ENCODE measurements at places on chromosomes 1 and 21.

- peak; percentile 78 for DNase-seq
These were observed at the start of gene NID1 for GRCh38 chr1:236064674-236065508. Gene NID1, minus strand, starts transcription at chr1:236065090. Its CDS starts 11 bp downstream, at chr1:236065079.

DNA sequence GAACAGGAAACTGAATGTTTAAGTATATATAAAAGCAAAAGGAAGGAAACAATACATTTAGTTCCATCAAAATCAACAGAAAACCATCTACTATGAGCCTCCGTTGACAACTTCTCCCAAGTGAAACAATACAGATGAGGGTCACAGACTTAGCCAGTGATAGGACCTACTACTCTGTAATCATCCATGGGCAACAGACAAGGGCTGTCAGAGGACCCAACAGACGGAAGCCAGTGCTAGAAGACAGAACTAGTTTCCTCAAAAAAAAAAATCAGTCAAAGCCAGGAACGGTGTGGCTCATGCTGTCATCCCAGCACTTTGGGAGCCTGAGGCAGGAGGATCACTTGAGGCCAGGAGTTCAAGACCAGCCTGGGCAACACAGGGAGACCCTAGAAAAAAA lies 20.6 kb downstream of the RERE start:
- DNase-seq, result no peak

DNA sequence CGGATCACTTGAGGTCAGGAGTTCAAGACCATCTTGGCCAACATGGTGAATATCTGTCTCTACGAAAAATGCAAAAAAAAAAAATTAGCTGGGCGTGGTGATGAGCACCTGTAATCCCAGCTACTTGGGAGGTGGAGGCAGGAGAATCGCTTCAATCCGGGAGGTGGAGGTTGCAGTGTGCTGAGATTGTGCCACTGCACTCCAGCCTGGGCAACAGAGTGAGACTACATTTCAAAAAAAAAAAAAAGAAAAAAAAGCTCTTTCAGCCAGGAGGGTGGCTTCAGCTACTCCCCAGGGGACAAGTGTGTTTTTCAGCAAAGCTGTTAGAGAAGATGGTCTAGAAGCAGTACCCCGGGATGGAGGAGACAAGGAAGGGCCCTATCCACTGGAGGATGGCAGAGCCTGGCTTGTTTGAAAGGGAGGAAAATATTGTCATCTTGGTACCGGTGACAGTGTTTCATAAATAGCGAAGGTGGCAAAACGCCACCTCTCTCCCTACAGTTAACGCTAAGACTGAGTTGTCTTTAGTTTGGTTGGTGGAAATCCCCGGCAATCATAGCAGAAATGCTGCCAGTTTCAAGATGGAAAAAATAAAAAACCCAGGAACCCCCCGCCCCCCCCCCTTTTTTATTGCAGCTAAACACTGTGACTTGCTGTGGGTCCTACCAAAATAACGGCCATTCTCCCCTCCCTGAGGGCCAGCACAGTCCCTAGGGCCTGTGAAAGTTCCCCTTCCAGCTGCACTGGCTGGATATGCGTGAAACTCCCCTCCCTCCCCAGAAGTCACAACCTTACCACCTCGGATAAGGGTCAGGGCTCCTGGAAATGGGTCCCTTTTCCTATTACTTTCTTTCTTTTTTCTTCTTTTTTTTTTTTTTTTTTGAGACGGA lies 3.5 kb downstream of the PIK3CD start:
- DNase-seq, result no peak

GRCh38 chr1:5947071-5947821 lies 45.0 kb downstream of the NPHP4 start:
- DNase-seq, result no peak

DNA sequence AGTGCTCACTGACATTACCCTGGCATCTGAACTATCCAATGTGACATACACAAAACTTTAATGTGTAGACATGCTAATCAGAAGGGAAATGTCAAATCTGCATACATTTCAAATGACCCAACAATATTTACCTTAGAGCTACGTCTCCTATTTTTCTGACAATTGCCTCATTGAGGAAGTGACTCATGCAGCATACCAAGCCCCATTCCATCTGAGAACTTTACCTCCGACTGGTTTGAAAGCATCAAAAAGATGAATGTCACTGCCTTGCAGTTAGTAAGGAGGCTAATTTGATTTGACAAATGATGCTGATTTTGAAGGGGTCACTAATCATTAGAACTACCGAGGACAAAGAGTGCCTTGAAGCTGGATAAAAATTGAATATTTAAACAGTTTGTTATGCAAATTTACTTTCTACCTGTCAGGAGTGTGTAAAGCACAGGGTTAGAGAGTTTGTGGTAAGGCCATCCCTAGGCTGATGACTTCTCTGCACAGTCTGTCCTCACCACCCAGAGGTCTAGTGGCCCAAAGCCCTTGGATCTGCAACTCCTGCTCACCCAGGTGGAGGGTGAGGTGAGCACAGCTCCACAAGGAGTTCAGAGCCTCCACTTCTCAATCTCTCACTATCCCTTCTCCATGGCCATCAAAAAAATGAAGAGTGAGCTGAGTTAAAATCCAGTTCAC lies 500.3 kb upstream of the C1orf87 start:
- peak; percentile 19 for DNase-seq

DNA sequence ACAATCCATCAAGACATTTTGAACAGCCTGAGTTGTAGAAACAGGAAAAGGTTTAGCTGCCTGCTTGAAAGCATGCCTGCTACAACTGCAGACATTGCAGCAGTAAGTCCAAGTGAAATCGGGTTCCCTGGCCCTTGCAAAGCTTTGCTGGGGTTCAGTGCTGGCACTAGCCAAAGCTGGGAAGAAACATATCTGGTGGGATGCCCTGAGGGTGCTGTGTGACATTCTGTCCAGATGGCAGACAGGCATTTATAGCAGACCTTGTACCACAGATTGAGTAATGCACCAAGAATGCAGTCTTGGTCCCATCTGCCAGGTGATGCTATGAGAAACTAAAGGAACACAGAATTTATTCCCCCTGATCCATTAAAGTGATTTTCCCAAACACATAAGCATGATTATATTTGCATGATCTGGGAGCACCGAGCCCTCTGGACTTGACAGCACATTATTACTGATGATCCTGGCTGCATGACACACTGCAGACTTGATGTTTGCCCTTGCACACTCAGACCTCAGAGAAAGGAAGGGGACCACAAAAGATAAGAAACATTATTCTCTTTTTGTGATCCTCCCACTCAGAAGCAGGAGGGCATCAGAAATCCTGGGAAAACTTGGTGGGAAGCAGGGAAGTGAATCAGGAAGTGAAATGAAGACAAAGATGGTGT lies 223.7 kb upstream of the FAM78B start:
- peak; percentile 79 for DNase-seq

DNA sequence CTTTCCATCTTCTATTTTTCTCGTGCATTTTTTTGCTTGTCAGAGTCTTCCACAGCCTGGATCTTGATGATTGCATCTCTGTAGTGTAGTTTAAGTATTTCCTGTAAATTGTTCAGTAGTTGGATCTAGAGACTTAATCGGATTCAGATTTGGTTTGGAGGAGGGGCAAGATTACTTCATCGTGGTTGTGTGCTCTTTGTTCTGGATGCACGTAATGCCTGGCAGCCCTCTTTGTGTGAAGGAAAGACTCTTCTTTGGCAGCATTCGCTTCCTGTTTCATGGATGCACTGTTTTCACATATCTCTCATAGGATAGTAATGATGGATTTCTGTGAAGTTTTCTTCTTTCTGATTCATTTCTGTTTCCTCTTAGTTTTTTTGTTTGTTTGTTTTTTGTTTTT lies 14.2 kb downstream of the SEMA4A start:
- no peak for DNase-seq

DNA sequence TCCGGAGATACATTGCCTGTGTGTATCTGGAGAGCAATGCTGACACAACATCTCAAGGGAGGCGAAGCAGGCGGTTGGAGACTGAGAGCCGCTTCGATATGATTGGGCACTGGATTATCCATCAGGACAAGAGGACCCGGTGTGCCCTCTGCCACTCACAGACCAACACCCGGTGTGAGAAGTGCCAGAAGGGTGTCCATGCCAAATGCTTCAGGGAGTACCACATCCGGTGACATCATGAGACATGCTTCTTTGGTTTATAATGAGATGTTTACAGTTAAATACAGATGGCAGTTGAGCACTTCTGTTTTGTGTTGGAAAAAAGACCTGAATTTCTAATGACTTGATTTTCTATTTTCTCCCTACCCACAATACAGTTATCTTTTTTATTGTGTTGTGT lies 12.1 kb downstream of the PGBD2 start:
- DNase-seq, result peak; percentile 73

DNA sequence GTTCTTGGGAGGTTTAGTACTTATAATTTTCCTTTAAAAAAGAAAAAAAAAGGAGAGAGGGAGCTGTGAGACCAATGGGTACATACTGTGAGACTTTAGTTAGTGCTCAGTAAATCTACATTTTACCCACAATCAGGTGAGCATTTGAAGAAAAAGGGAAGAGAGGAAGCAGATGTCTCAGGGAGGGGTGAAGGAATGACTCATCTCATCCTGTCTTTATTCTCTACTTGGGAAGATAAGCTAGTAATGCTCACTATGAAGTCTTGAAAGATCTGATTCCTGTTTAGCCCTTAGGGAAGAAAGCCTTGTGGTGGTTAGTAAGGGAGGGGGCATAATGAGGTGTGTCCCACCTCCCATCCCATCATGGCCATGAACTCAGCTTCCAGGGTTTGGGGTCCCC lies 112.6 kb downstream of the PLD5 start:
- no peak for DNase-seq

- no peak for DNase-seq
These were observed 43.5 kb downstream of the CHML start for GRCh38 chr1:241596633-241597032.

DNA sequence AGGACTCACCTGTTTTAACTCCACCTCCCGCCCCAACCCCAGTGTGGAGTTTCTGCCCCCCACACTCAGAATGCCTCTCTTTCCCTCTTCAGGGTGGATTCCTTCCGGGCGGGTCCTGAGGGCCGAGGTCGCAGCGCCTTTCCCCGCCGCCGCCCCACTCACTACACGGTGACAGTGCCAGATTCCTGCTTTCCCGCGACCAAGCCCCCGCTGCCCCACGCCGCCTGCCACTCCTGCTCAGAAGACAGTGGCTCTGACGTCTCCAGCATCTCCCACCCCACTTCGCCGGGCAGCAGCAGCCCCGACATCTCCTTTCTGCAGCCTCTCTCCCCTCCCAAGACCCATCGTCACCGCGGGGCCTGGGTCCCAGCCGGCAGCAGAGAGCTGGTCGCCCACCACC lies 16.7 kb downstream of the INAVA start:
- no peak for DNase-seq

DNA sequence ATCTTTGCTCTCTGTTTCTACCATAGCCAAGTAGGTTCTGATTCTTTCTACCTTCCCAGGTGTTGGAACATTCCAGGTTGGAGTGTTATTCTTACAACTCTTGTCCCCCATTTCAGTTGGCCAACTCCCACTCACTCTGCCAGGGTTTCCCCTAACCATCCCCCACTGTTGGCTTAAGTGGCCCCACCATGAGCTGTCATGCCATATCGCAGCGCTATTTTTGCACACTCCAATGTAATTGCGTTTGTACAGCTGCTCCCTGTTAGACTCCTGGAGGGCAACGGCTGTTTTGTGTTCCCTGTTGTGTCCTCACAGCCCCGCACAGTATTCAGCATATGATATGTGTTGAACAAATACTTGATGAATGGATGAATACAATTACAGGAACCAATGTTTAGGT lies 117.7 kb upstream of the ETS2 start:
- no peak for DNase-seq

DNA sequence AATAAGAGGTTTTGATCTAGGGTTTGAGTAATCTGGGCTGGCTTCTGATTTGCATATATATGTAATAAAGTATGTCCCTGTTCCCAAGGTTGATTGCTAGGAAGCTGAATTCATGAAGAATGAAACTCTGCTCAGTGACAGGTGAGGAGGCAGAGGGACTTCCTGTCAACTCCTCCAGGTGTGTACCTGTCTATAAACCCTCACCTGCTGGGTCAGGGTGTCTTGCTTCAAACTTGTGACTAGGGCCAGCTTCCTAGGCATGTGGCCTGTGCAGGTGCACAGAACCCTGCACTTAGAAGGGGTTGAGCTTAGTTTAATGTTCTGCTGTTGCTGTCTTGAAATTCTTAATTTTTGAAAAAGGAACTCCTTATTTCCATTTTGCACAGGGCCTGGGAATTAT lies 21.1 kb downstream of the OLFML3 start:
- DNase-seq, result no peak

DNA sequence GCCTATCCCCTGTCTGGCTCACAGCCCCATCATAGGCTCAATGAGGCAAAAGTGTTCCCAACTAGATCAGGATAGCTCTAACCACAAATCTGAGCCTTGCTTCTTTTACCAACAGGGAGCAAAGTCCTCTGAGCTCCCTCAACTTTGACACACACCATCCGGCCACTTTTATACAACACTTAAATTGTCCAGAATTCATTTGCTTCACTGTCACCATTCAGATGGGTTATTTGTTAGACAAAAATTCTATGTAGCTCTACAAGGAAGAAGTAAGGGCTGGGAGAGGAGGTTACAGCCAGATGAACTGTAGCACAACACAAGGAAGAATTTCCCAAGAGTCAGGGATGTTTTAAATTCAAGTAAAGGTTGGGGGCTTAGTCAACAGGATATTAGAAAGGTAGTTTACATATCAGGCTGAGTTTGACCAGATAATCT lies 50.8 kb downstream of the TGFBR3 start:
- no peak for DNase-seq

DNA sequence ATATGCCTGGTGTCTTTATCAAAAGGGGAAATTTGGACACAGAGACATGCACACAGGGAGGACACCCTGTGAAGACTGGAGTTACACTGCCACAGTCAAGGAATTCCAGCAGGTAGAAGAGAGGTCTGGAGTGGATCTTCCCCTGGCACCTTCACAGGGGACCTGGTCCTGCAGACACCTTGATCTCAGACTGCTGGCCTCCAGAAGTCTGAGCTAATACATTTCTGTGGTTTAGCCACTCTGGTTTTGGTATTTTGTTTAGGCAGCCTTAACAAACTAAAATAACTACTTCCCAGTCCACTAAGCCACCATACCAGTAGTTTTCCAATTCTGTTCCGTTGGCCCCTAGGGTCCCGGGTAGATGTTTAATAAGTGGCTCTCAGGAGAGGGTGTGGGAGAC lies 164.7 kb downstream of the SETD4 start:
- peak; percentile 20 for DNase-seq

GRCh38 chr21:46562472-46562871 lies 42.4 kb downstream of the S100B start:
- no peak for DNase-seq

GRCh38 chr1:28860332-28861073 lies 48.5 kb downstream of the OPRD1 start:
- peak; percentile 85 for DNase-seq

DNA sequence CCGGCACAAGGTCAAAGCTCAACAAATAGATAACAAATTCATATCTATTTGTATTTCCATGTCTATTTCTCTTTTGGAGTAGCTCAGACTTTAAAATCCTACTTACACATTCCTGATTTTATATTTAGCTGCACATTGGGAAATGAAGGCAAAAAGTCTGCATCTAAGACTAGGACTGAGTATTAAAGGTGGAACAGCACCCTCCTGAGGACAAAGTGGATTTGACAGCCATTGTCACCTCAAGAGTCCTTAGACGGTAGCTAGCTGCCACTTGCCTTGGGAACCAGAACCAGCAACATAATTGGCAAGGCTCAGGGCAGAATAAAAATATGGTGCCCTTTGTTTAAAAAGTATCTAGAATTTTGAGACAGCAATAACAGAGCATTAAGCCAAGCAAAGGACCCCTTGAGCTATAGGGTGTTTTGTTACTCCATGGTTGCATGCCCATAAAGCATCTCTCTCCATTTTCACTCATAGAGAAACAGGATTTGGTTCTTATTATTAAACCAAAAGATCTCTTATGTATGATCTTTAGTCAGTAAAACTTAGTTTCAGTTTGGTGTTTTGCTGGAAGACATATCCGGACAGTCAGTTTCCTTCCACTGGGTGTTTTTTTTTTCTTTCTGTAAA lies 30.0 kb upstream of the SGIP1 start:
- peak; percentile 79 for DNase-seq
